ENCODE measurements at places on chromosomes 2 and 18. TPM values are rescaled to one million over a fixed set of nuclear protein-coding genes. Genes with fewer than 3 reads are reported as not detected.

DNA sequence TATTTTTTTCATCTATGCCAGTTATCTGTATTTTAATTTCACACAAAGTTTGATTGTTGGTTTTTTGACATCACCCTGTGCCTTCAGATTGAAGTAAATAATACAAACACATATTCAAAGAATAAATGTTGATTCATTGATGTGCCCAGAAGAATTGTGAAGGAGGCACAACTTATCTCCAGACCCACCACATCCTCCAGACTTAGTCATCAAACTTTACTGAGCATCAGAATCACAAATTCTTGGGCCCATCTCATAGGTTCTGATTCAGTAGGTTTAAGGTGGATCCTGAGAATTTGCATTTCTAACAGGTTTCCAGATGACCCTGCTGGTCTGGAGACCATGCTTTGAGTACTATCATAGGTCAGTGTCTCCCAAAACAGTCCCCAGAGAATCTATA lies 82.8 kb upstream of the PIK3C3 start:
- DNase-seq = no peak

SP140L gene
- polyA plus RNA-seq = 15.4 TPM

GRCh38 chr2:86031151-86031550 lies 74.5 kb downstream of the POLR1A start:
- DNase-seq = no peak

OTX1 gene
- polyA plus RNA-seq = 0.01 TPM

DNA sequence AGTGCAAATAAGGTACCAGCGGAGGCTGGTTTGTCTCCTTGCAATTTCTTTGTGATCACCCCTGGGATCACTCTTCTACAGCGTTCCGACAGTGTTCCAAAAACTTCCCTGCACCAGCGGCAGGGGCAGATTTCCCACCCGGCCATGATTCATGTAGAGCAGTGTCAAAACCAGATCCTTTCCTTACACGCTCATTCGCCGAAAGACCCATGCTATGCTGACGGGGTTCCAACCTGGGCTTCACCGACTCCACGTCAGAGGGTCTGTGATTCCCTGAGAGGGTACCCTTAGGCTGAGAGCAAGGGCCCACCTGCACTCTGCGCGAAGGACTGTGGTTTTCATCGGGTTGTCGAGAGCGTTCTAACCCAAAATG lies 423 bp upstream of the TTC27 start:
- DNase-seq = no peak

PLEKHB2 gene
- 134 TPM for polyA plus RNA-seq

ADGRF3 gene
- polyA plus RNA-seq = not detected
